Fibroblast of the aortic adventitia (primary cell): ENCODE measurements at places on chromosomes 3 and 15. TPM values are rescaled to one million over a fixed set of nuclear protein-coding genes. Genes with fewer than 3 reads are reported as not detected.

DNA sequence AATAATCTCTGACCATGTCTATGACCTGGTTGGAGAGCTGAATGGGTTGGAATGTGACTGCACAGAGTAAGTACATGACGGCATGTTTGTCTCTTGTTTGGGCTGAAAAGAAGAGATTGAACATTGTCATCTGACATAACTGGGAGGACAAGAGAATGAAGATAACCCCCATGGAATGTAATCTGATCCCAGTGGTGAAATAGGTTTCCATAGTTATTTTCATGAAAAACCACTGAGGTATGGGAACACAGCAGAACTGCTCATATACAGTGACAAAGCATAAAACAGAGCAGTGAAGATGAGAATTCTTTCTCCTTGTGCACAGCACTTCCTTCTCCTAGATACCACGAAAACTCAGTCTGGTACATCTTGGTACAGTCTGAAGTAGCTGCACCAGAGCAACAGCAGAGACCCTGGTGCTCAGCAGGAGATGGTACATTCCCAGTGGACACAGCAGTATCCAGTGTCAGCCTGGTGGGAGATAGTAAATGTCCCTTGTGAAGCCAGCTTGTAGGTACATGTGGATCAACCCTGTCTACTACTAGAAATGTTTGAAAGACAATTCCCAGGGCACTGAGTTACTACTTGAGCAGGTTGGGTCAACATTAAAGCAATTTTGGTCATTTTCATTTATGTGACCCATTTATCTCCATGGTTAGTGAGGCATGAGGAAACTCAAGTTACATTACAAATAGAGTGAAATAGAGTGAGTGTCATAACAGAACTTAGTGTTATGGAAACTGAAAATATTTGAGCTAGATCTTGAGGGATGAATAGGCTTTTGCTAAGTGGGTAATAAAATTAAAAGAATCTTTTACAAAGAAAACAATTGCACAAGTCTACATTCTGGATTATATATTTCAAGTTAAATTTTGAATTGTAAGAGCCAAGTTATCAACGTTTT, 178.3 kb downstream of the SUCNR1 start:
- peak; percentile 22 for DNase-seq

DNA sequence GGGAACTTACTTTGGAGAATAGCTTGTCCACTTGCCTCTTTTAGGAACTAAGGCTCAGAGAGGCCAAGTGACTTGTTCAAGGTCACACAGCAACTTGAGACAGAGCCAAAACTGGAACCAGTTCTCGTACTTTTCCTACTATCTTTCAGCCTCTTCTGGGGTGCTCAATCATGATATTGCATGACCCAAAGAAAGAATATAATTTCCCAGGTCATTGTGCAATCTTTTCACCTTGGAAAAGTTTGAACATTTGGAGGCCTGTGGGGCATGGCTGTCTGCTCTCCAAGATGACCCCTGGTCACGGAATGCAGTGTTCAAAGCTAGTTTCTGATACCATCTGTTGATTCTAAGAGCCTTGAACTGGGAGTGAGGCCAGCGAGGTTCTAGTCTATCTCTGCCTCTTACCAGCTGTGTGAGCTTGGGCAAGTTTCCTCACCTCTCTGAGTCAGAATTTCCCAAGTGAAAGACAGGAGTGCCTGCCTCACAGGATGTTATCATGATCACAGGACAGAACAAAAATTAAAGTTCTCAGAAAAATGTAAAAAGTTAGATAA, 89.7 kb downstream of the BDH1 start:
- peak; percentile 69 for DNase-seq

DNA sequence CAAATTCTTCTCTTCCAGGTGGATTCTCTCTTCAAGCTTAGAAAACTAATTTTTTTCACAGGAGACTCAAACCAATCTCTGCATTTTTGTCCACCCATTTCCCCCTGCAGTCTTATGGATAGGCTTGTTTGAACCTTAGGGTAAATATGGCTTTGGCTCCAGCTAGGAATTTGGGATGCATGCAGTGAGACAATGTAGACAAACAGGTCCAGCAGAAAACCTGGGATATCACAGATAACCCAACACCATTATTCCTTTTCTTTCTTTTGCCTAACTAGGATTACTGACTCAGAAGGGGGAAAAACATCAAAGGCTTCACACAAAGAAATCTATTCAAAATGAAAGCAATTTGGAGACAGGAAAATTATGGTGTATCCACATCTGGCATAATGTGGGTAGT, 11.2 kb upstream of the SEMA5B start:
- DNase-seq, result no peak

DNA sequence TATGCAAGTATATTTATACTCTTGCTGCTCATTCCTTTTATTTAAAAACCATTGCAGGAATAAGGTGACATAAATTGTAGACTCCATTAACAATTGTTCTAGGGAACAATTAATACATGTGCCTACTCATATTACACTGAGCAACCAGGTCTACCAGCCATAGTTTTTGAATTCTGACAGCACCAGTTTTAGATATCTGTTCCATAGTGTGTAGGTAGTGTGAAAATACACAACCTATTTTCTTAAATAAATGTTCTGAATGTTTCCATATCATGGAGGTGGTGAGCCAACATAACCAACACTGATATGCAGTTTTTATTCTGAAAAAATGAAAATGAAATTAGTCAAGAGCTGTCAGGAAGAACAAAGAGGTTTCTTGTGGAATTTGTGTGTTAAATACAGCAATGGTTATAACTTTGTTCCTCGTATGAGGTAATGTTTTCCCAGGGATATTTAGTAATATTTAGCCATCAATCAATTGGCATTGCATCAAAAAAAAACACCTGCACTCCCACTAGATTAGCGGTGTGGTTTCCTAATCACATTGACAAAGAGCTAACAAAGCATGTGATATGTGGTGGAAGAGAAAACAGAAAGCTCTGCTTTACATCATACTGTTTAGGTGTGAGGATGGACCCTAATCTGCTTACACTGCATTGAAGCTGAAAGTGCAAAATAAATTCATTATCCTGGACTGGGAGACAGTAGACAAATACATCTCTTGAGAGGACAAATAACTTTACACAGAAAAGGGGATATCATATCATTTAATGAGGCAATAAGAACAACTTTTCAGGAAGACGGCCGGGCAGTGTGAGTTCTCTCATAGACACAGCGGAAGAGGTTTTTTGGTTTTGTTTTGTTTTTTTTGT, 369.5 kb upstream of the THBS1 start:
- no peak for DNase-seq

DNA sequence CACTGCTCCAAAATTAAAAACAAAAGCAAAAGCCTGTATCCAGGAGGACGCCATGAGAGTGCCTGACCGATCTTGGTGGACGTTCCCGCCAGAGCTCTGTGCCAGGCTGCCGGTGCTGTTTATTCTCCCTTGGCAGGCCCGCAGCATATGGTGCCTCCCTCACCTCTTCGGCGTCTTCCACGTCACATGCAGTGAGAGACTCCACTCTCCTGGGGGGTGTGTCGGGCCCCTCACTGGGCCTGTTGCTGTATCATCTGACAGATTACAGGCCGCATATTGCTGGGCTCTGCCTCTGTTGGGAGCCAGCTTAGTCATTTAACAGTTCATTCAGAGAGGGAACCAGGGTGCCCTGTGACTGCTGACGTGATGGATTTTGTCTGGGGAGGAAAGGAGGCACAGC, 86.4 kb upstream of the ARRDC4 start:
- no peak for DNase-seq

DNA sequence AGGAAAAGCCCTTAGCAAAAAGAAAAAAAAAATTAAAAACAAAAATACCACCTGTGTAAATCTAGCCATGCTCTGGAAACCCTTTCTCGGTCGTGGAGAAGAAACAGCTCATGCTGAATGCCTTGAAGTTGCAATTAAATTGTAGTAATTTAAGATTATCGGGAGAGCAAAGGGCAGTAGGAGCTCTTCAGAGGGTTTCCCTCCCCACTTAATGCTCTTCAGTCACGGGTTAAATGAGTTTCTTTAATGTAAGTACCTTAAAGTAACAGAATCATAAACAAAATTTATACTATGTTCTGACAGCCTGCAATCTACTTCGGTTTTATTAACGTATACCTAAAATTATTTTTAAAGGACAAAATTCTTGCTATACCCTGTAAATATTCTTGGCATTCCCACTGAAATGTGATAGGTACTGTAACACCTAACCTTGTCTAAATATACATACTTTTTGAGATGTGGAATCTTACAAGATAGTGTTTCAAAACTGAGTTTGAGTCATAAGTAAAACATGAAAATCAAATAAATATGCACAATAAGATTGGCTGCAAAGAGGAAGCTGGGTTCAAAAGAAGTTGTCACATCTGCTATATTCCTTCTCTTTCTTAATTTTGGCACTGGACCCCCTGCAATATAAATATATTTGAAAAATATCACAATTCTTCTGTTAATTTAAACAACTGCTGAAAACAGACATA, 5.3 kb downstream of the FOXP1 start:
- peak; percentile 35 for DNase-seq

- DNase-seq, result peak; percentile 40
Observed at GRCh38 chr3:187006864-187007630, 76.7 kb downstream of the ST6GAL1 start.

DNA sequence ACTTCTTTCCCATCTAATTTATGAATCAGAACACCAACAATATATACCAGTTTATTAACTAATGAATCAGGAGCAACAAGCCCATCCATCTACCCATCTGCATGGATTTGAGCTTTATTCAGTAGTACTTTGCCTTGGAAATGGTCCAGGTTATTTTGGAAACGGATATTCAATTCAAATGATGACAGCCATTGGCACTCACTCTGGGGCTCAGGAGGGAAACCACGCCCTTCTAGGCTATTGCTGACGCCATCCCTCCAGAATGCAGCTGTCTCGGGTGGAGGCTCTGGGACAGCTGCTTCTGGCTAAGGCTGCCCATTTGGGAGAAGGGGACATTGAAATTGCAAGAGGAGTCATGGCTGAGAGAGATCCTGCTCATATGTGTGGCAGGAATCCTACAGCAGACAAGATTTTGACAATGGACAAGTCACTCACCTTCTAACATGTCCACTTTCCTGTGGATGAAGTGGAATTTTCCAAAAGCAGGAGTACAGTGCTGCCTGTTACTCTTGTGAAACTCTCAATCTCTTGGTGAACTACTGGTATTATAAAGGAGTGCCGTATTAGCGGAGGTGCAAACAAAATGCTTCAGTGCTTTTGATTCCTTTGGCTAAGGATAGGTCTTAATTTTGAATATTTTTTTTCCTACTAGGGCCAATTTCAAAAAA, 29.3 kb upstream of the TRAK1 start:
- peak; percentile 99 for DNase-seq

DNA sequence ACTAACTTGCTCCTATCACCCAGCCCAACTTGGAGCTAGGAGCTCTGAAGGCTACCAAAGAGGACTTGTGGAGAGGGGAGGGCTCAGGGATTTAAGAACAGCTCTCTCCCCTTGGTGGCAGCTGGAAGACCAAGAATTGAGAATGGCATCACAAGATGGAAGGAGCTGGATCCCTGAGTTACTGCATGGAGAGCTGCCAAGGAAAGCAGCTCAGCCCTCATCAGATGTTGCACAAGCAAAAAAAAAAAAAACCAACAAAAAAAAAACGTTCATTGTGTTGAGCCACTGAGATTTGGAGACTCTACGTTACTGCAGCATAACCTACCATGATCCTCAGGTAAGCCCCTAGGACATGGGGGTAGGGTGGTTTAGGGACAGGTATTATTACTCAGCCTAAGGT, 41.0 kb downstream of the ITGB5 start:
- DNase-seq, result peak; percentile 93

DNA sequence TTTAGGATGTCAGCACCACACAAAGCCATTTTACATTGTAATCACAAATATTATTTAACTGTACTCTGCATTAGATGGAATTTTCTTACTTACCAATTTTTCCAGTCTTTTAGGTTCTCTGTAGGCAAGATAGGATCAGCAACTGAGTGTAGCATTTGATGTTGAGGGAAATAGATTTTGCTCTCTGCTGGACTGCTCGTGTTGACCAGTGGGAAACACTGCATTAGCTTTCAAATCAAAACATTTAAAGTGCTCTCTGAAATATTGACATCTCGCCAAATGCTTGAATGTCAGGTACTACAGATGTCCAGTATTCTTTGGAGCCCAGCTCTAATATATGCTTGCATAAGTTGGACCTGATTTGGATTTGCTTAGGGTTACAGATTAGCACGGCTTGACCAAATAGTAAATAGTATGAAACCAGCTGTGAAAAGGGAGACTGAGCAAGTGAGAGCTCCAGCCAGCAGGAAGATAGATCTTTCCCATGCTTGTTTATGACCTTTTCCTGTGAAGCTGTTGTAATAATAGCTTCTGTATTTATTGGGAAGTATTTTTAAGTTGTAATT, 29.5 kb downstream of the P2RY14 start:
- no peak for DNase-seq

- DNase-seq, result no peak
Observed at GRCh38 chr3:101667844-101668243, 9.1 kb downstream of the ZBTB11 start.

- DNase-seq, result peak; percentile 64
Observed at GRCh38 chr3:146314871-146315270, 64.0 kb upstream of the PLSCR4 start.

DNA sequence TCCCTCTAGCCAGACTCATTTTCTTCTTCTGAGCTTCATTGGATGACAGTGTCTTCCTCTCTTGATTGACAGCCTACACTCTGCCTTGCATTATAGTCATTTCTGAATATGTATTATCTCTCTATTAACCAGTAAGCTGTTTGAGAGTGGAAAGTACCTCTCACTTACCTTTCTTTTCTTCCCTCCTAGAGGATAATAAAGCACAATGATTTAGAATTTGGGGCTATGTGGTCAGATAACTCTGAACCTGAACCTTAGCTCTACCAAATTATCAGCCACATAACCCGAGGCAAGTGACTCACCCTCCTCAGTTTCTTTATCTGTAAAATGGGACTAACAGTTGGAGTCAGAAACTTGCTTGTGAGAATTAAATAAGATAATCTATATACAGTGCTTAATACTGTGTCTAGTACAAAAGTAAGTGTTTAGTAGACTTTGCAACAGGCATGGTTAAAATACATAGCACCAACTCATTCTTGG, 331.8 kb upstream of the TBL1XR1 start:
- no peak for DNase-seq

DNA sequence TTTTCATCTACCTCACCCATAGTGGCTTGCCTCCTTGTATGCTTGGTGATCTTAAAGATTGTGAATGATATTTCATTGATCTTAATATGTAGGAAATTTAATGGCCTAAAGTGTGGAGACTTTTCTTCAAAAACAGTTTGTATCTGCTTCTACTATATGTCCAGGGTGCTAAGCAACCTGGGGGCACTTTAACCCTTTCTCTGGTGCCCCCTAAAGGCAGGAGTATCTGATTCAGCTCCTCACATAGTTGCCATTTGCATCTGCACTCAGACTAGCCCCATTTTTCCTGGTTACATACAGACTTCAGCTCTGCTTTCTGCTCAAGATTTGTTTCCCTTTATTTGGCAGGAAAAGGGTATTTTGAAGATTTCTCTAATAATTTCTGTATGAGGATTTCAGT, 5.2 kb upstream of the PFN2 start:
- no peak for DNase-seq

- peak; percentile 34 for DNase-seq
Observed at GRCh38 chr3:121748680-121749275, 763 bp downstream of the GOLGB1 start.

Gene WDR49
- total RNA-seq, result under 0.01 and 0.08 TPM in 2 replicates

Gene CADPS
- total RNA-seq, result 0.57 and 3.7 TPM in 2 replicates

Gene IQCF5
- total RNA-seq, result not detected in 2 replicates

Gene RBP2
- total RNA-seq, result not detected in 2 replicates

Gene SEMA3F
- 0.74 and 3.5 TPM in 2 replicates for total RNA-seq

Gene GATA2
- 5.5 and 9.3 TPM in 2 replicates for total RNA-seq

Gene CLDN18
- total RNA-seq, result not detected in 2 replicates

Gene TMPRSS7
- not detected in 2 replicates for total RNA-seq

Gene HYAL1
- 0.90 TPM in 1 of 2 replicates, not detected in the other for total RNA-seq

Gene MME
- total RNA-seq, result 50.4 and 101 TPM in 2 replicates

Gene RARB
- total RNA-seq, result 3.1 and 4.2 TPM in 2 replicates
